ENCODE measurements at places on chromosomes 3 and 15.

DNA sequence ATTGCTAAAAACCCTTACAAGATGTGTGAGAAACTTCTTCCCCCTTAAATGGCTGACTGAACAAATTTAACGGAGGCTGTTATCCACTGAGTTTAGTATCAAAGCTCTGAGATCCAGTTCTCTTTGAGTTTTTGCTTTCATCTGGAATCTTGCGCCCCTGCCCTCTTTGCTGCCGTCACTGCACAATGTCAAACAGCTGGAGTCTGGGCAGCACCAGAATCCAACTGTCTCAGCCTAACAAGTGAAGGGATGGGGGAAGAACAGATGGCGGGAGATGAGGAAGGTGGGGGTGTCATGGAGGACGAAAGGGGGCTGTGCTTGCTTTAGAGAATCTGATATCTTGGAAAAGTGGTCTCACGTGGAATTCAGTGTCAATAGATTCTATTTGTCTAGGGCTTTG lies 7.0 kb upstream of the BOC start:
- DNase-seq = no peak

- no peak for DNase-seq
These were observed 110.3 kb downstream of the HCN4 start for GRCh38 chr15:73258271-73259108.

DNA sequence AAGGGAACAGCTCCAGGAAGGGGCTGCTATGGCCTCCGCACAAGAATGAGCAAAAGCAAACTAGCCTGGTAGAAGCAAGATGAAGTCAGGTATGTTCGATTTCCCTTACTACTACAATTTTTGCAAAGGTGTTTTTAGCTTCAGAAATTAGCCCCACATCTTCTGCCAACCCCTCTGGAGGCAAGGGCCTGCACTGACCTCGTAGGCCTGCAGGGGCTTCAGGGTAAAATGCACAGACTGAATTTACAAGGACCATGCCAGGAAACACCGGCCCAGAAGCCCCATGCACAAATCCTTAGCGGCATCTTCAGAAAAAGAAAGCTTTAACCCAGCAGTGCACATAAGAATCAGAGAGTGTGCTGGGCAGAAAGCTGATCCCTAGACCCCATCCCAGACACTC lies 53.0 kb downstream of the SLC6A1 start:
- no peak for DNase-seq

GRCh38 chr3:62178739-62179600 lies 194.4 kb downstream of the FEZF2 start:
- DNase-seq = peak; percentile 71
